ENCODE measurements at places on chromosomes 6 and 20.
A peak's percentile ranks its signal among the peaks of the same experiment; 100 is the strongest.

GRCh38 chr6:26270486-26270861 is 94.5 kb upstream of the BTN3A2 start:
- DNase-seq, result no peak

DNA sequence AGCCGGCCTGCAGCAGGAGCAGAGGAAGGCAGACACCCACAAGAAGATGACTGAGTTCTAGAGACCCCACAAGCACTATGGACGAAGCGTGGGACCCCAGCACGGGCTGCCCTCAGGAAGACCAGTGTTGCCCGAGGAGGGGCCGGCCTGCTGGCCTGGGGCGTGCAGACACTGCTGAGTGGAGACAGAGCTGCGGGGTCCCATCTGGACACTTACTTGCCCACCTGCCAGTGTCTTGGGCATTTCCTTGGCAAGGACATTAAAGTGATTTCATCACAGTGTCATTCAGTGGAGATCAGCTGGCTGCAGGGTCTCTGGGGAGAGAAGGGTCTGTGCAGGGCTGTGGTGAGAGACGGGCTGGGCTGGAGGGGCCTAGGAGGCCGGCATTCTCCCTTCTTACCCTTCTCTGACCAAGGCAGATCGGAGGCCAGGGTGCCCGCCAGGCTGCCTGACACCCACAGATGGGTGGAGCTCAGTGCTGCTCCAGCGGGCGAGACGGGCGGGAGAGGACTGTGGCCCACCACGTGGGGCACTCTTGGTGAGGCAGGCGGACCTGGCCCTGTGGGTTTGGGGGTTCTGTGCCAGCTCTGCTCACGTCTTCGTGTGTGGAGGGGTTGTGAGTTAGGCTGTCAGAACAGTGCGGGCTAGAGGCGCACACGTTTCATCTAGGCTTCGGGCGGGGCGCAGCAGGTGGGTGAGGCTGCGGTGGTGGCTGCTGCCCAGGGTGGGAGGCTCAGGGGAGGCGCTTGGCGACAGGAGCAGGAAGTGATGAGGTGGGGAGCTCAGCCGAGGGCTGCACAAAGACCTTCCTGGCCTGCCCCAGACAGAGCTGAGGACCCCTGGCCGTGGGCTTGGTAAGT is at the start of gene LIME1:
TSS of gene LIME1 (plus strand) at position 806 of the 860 bp plus-strand sequence. CDS start 886 bp downstream, outside the sequence.
- no peak for DNase-seq

GRCh38 chr6:32920715-32921114 is 20.1 kb downstream of the HLA-DMB start:
- no peak for DNase-seq

GRCh38 chr6:84738996-84739865 is 25.2 kb downstream of the TBX18 start:
- DNase-seq, result peak; percentile 20

DNA sequence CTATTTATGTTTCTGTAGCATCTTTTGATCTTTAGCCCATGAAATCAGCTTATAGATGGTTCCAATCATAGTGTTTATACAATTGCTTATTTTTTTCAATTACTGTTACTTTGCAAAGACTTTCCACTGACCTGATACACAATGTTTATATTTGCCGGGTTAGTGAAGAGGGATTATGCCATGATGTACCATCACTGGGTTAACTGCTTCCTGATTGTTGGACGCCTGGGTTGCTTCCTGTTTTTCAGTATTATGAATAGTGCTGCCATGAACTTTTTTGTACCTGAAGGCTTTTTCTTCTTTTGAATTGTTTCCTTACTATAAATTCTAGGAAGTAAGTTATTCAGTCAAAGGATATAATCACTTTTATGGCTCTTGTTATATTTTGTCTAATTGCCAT is 6.9 kb downstream of the MANBAL start:
- no peak for DNase-seq

GRCh38 chr6:90179190-90180169 is 117.2 kb downstream of the BACH2 start:
- peak; percentile 21 for DNase-seq

DNA sequence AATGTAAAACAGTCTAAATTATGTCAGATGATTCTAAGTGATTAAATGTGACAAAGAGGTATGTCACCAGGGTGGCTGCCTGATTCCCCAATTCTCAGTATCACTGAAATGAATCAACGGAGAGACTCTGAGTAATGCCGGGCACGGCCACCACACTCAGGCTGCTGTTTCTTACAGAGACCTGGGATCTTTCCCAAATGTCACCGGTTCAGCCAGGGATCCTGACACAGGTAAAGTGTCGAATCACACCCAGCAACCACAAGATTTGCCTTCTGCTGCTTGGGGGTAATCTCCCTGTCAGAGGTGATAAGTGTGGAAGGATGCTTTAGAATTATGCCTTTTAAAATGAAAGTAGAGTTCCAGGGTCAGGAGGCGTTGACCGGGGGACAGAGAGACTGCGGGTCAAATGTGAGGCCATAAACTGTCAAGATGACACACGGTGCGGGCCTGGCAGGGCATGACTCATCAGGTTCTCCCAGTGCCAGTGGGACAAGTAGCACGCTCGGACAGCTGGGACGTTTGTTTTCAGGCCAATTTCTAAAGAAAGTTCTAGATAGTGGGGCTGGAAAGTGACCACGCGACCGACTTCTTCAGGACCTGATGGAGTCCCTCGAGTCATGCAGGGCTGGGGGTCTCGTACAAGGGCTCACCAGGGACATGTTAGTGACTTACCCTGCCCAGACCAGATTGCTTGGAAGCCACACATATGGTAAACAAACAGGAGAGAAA is 48.9 kb downstream of the PRDM1 start:
- peak; percentile 58 for DNase-seq

Measured in kidney tubule cell (primary cell).